ENCODE measurements at places on chromosomes 7 and 10. TPM values are rescaled to one million over a fixed set of nuclear protein-coding genes. Genes with fewer than 3 reads are reported as not detected.

- DNase-seq = no peak
Observed at GRCh38 chr10:113000442-113000841, 50.4 kb downstream of the TCF7L2 start.

- DNase-seq = no peak
Observed at GRCh38 chr7:94658826-94659225, 2.9 kb upstream of the SGCE start.

- no peak for DNase-seq
Observed at GRCh38 chr7:43385309-43385680, 197.6 kb upstream of the STK17A start.

DNA sequence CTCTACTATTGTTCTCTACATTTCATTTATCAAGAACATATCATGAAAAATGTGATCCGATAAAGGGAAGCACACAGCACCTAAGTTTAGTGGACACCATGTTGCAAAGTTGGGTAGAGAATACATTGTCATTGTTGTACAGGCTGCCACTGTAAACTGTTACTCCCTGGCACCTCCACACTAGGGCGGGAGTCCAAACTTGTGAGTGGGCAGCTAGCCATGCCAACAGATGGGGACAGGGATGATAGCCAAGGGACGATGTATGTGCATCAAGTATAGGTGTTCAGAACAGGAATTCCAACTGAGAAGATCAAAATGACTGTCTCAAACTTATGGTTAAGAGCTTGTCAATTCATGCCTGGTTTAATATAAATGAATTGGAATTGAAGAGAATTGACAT is 31.1 kb upstream of the COMMD3 start:
- no peak for DNase-seq

OR2A42 gene
- not detected for total RNA-seq

ALOX5 gene
- 0.60 TPM for total RNA-seq

ZPBP gene
- total RNA-seq = not detected
